ENCODE measurements at places on chromosomes 1 and 21.

DNA sequence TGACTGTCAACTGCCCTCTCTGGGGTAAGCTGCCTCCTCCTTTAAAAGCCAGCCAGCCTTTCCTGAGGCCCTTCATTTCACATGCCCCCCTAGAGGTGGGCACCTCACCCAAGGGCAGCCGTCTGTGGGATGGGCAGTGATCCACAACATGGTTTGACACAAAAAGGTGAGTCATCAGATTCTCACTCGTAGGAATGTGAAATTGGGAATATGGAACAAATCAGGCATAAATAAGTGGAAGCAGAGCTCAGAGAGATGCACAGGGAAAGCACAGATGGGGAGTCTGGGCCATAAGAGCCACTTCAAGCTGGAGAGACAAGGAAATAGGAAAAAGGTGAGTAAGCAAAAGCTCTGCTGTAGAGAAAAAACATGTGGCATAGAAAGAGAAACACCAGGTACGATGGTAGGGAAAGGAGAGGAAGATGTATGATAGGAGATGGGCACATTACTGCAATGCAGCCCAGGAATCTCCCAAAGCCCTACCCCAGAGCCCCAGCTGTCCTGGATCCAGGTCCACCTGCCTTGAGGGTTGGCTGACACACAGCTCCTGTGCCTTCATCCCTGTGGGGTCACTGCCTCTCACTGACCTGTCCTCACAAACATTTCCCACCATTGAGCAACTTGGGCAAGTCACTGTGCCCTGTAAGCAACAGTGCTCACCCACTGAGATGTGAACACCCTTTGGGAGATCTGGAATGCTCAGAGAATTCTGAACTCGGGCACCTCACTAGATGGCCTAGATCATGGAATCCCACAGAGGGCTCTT is 86.6 kb downstream of the ASTN1 start:
- DNase-seq, result no peak

DNA sequence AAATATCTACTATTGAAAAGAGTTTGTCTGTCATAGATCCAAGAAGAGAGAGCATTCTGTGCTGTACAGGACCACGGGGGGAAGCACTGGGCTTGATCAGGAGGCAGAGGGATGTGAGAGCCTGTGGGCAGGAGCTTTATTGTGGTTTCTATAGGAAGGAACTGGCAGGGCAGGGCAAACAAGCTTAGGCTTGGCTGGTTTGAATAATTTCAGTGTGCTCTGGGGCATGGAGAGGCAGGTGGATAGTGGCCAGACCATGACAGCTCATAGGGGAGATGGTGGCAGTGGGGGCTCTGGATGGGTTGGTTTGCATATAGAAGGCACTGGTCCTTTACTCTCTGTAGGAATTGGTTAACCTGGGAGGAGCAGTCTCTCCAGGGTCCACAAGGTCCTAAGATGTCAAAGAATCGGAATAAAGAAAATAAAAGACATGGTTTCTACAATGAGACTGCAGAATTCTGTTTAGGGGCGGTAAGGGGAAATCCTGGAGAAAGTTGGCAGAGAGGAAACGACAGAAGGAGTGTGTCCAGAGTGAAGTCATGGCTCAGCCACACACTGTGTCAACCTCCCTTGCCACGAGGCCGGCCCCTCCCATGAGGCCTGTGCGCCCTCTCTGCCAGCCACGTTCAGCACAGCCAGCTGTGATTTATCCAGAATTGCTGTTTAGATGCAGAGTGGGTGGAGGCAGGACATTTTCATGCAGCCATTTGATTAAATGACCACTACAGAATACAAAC is 81.7 kb upstream of the PGBD5 start:
- no peak for DNase-seq

- DNase-seq, result no peak
Observed at GRCh38 chr1:55399346-55399745, 184.2 kb upstream of the USP24 start.

DNA sequence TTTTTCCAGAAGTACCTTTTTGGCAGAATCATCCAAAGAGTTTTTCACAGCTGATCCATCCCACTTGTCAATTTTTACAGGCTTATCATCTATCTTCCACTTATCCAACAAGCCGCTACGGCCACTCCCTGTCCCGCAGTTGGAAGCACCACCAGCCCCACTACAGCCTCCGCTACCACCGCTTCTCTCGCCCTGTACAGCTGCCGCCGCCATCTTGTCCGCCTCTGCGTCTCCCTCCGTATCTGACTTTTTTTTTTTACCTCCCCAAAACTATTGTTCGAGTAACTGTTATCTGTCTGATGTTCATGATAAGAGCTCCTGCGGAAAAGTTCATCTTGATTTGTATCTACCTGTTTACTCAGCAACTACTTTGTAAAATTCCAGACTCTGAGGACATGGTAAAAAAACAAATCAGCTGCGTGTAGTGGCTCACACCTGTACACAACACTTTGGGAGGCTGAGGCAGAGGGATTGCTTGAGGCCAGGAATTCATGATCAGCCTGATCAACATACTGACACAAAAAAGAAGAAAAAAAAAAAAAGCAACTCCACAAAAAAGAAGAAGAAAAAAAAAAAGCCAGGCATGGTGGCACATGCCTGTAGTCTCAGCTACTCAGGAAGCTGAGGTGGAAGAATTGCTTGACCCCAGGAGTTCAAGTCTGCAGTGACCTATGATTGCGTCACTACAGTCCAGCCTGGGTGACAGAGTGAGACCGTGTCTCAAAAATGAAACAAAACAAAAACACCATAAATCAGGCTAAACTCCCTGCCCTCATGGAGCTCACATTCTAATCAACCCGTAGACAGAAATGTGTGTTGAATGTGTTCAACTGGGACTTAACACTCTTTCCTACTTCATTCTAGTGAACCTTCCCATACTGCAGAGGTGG is 8.0 kb upstream of the EYA3 start:
- no peak for DNase-seq

GRCh38 chr1:156413391-156414246 is 44.6 kb downstream of the RHBG start:
- no peak for DNase-seq

GRCh38 chr21:43826623-43826974 is 37.2 kb downstream of the RRP1 start:
- no peak for DNase-seq

DNA sequence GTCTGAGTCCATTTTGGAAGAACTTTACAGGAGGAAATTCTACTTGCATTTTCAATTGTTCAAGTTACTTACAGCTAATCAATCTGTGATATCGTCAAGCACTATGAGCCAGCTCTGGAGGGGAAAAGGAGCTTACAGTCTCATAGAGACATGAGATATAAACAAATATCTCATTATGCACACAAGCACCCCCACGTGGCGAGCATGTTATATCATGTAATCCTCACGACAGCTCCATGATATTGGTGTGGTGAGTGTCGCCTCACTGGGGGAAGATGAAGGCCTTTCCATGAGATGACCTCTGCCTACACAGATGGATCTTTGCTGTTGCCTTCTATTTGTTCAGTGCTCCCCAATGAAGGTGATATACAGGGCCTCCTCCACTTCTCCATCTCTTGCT is 34.6 kb downstream of the TNR start:
- DNase-seq, result no peak
